Stimulated activated naive CD8-positive, alpha-beta T cell treated with anti-CD3 and anti-CD28 coated beads, Interleukin-15, Interleukin-2, amounts not matched to agents 100 U/mL and 50 U/mL, for 24 hours (primary cell): ENCODE measurements at places on chromosomes 1 and 21.

DNA sequence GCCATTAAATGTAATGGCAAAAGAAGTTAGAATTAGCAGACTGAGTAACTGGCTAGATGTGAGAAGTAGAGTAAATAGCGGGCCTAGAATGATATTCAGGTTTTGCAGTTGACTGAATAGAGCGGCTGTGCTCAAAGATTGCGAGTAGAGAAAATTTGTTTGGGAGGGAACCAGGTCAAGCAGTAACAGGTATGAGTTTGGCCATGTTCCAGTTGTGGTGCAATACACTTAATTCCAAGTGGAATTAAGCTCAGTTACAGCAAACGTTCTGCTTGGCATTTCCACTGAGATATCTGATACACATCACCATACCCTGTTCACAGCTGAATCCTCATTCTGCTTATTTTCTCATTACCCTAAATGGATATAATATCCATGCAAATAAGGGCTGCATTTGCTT is 1382.9 kb downstream of the MRPL39 start:
- no peak for DNase-seq

- DNase-seq = no peak
These were observed 78.1 kb downstream of the KCNJ15 start for GRCh38 chr21:38334866-38335265.

- DNase-seq = no peak
These were observed 132.3 kb downstream of the GABPA start for GRCh38 chr21:25867061-25867460.

DNA sequence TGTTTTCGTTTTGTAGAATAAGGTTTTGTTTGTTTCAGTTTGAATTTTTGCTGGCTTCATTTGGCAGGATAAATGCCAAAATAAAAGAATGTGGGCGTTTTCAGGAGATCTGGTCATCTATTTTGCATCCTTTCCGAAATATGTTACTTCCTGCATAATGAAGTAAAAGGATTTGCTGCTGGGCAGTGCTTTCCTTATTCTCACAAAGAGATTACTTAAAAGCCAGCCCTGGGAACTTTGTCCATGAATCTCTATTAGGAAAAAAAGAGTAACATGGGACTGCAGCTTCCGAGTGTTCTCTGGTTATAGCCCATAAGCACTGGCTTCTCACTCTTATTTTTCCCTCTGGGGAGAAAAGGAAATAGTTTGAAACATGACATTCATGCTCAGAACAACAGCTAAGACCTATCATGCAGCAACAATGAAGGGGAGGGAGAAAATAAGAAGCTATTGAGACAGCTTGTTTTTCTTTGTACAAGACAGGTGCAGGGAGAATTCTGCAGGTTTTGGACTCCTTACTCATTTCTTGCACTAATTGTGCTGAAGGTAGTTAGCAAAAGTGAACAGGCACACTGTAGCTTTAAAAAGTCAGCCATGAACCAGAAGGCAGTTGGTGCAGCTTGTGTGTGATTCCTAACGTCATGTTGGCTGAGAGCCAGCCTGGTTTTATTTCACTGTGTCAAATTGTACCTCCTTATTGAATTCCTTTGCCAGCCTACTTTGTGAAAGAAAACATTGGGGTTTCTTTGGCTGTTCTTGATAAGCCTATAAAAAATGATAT is at the start of gene SAMD13:
Gene SAMD13 (plus strand): TSS at position 705 of the 781 bp plus-strand sequence. CDS start 1,527 bp downstream, outside the sequence.
- DNase-seq = peak; percentile 53

DNA sequence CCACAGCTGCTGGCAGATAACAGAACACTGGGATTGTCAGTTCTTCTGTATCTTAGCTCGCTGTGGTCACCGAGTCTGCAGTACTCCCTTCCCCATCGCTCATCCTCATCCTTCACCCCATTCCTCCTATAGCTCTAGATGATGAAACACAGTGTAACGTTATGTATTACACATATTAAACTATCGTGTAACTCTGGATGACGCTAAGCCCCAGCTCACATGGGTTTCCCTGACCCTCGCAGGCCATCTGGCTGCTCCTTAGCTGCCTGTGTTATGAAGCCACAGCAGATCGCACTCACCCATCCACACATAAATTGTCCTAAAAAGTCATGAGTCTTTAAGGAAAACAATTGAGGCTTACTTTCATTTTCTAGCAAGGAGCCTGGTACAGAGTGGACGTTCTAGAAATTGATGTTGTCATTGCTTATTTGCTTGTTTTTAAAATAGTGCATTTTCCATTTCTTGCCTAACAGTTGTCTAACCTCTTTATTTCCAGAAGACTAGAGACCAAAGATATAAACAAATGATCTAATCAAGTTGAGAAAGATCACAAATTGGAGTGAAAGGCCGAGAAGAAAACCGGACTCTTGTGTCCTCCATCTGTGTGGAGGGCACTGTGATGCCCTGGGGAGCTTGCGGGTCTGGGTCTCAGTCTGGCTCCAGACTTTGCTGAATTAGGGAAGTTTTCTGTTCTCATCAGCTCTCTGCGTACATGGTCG is 24.3 kb upstream of the PCP4 start:
- DNase-seq = no peak

DNA sequence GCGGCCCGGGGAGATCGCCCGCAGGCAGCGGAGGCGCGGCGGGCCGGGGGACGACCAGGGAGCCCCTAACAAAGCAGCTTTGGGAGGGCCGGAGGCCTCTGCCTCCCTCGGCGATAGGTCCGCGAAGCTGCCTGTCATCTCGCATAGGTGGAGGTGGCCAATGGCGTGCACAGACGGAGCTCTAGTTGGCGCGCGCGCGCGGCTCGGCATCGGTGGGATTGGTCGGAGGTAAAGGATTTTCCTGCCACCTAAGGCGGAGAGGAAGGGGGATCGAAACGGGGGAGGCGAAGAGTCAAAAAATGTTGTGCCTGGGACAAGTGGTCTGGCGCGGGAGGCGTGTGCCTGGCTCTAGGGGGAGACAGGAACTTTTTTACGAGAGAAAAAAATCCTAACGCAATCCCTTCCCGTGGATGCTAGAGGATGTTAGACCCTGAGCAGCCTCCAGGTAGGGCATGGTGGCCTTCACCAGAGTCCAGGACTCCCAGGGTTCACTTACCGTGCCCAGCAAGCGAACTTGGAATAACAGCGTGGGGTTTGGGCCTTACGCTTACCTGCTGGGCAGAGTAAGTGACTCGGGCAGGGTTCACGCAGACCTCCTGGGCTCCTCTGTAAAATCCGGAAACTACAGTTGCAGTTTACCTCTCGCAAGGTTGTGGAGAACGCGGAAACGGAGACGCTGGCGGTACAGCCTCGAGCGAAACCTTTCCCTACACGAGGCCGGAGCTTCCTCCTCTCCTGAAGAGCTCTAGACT is 99.9 kb upstream of the SOD1 start:
- peak; percentile 97 for DNase-seq

GRCh38 chr1:151635479-151636072 is 23.7 kb downstream of the SNX27 start:
- DNase-seq = no peak

- no peak for DNase-seq
These were observed 853.9 kb downstream of the KCNT2 start for GRCh38 chr1:195754303-195754702.

DNA sequence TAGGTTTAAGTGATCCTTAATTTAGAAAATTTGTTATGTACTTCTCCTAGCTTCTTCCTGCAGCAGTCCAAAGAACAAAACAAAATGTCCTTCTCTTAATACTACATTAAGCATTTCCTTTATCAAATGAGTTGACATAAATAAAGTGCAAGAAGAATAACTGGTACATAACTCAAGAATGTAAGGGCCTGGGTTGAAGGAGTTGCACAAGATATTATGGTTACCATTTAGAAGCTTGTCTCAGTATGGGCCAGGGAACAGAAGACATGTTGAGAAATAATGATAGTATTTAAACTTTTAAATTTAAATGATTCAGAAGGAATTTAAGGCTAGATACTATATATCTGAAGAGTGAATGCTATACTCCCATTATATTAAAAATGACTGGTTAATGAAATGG is 23.5 kb downstream of the SUCO start:
- DNase-seq = no peak

DNA sequence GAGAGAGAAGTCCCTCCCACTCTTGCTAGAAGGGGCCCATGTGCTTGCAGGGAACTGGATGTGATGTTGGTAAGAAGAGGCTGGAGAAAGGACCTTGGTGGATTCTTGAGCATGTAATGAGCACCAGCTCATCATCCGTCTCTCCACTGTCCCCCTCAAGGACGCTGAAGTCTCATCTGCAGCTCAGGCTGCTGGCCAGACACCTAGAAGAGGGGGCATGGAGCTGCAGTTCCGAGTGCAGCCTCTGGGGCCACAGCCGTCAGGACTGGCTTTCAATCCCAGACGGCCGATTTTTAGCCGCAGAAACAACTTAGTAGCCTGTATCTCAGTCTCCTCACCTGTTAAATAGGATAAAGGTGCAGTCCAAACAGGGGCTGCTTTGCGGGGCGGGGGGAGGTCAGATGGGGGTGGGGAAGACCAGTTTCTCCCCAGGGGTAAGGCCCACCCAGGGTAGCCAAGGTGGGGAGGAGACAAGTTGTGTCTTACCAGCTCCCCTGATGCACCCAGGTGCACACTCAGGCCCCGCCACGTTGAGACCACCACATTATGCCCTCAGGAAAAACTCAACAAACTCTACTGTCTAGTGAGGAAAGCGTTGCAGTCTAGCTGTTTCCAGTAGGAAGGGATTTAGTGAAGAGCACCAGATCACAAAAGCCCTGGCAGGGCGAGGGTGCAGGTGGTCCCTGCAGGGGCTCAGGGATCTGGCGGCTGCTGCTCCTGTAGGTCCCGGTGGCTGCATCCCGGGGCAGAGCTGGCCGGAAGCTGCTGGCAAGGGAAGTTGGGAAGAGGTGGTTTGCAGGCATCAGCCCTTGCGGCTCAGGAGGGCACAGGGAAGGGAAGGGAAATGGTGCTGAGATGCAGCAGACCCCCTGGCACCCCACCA is 29.5 kb downstream of the LDLRAP1 start:
- peak; percentile 67 for DNase-seq

- no peak for DNase-seq
These were observed 420.4 kb downstream of the PLA2G4A start for GRCh38 chr1:187249196-187249595.
